ENCODE measurements at places on chromosomes 3 and 15. TPM values are rescaled to one million over a fixed set of nuclear protein-coding genes. Genes with fewer than 3 reads are reported as not detected.

DNA sequence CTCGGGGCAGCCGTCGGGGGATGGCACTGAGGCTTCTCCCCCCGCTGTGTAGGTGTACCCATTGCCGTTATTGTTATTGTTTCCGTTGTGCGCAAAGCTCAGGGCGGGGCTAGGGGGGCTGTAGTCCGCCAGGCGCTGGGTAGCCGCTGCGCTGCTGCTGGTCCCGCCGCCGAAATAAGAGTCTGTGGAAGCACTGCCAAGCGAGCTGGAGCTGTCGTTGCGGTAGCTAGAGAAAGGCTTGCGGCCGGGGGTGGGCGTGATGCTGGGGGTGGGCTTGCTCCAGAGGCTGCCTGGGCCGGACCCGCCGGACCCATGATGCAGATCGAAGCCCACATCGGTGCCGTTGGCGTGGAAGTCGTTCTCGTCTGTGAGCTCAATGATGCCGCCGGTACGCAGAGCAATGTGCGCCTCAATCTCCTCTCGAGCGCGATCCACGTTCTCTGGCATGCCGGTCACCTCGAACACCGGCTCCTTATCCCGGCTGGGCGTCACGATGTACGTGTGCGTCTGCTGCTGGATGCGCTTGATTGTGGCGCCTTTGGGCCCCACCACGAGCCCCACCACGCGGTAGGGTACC, 1.9 kb downstream of the MEX3B start:
- no peak for DNase-seq
- peak overlapping the region; percentile 96 for H3K27ac ChIP-seq
- H3K4me1 ChIP-seq, result peaks cover 37% of the 10 kb centered on the region
- H3K4me3 ChIP-seq, result peak overlapping the region; percentile 95

The TMC3 gene
- 0.05 TPM for total RNA-seq

DNA sequence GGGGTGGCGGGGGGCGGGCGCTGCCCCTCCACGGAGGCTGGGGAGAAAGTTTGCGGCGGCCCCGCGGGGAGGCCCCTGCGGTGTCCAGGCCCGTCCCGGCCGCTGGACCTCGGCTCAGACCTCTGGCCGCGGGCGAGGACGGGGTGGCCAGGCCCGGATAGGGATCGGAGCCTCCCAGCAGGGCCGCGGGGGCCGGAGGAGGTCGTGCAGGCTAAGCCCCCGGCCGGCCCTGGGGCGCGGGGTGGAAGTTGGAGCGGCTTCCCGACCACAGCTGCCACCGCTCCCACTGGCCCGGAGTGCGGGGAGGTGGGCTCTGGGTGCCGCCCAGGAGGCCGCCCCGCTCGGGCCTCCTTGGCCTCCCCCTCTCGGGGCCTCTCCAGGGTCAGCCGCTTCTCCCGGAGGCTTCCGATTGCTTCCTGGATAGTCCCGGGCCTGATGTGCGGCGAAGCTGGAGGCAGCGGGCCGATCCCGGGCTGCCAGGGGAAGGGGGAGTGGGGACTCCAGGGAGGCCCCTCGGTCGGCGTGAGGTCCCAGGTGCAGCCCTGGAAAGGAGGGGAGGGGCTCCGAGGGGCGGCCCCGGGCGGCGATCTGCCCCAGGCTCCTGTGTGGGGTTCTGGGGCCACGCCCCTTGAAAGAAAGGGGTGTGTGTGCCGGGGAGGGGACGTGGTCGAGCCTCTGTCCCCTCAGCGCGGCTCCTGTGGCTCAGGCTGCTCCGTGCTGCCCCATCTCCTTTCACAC, 907 bp downstream of the PLXNA1 start:
- peaks cover 36% of the 10 kb centered on the region for H3K27me3 ChIP-seq
- no peak for DNase-seq
- H3K4me1 ChIP-seq, result peaks cover 22% of the 10 kb centered on the region
- H3K4me3 ChIP-seq, result peak overlapping the region; percentile 63

DNA sequence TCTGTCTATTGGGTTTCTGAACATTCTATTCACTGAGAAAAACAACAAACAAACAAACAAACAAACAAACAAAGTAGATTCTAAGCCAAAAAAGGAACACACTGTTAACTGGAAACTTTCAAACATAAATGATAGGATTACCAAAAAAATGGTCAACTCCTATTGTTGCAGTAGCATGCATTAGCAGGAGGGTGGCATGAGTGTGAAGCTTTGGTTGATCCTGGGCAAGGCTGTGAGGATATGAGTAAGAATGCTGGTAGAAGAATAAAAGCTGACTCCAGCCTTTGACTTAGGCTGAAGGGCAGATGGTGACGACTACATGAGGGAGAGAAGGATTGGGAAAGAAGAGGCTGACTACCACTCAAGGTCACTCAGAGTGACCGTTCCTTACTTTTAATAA, 810.3 kb downstream of the VGLL3 start:
- H3K36me3 ChIP-seq, result no peaks in the 10 kb centered on the region
- no peaks in the 10 kb centered on the region for H3K27me3 ChIP-seq
- H3K27ac ChIP-seq, result no peak overlapping the region
- H3K4me3 ChIP-seq, result no peak overlapping the region
- H3K4me1 ChIP-seq, result peaks cover 10% of the 10 kb centered on the region
- no peak for DNase-seq

DNA sequence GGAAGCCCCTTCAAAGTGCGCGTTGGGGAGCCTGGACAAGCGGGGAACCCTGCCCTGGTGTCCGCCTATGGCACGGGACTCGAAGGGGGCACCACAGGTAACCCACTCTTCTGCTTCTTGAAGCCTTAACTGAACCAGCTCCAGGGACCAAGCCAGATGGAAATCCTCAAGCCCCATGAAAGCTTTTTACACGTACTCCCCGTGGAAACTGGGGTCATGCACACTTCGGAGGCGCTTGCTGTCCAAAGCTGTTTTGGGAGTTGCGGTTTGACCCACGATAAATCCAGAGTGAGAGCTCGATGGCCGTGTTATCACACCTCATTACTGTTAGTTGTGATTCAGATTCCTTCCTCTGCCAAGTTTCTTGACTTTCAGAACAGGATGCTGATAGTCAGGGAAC, 47.5 kb downstream of the DNASE1L3 start:
- no peak overlapping the region for H3K4me3 ChIP-seq
- peaks cover 39% of the 10 kb centered on the region for H3K36me3 ChIP-seq
- no peak for DNase-seq
- H3K27me3 ChIP-seq, result no peaks in the 10 kb centered on the region

The HTR3E gene
- not detected for total RNA-seq

DNA sequence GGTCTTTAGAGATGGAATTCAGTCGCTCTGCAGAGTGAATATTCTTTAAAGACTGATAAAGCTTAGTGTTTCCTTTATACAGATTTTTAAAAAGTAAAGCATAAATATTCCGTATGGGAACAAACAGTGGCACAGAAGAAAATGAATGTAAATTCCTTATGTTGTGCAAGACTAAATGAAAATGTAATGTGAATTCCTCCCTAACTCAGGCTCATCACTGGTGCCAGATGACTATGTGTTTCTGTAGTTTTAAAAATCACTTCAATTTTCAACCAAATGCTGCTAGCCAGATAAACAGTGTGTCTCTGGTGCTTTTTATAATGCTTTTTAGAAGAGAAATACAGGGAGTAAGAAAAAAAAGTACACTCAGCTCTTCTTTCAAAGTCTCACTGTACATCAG, 154.8 kb upstream of the SNTN start:
- H3K4me1 ChIP-seq, result peaks cover 9% of the 10 kb centered on the region
- H3K27me3 ChIP-seq, result peaks cover 22% of the 10 kb centered on the region
- no peak overlapping the region for H3K27ac ChIP-seq

The ZKSCAN7 gene
- 19.6 TPM for total RNA-seq
